ENCODE measurements at places on chromosomes 7 and 10.

DNA sequence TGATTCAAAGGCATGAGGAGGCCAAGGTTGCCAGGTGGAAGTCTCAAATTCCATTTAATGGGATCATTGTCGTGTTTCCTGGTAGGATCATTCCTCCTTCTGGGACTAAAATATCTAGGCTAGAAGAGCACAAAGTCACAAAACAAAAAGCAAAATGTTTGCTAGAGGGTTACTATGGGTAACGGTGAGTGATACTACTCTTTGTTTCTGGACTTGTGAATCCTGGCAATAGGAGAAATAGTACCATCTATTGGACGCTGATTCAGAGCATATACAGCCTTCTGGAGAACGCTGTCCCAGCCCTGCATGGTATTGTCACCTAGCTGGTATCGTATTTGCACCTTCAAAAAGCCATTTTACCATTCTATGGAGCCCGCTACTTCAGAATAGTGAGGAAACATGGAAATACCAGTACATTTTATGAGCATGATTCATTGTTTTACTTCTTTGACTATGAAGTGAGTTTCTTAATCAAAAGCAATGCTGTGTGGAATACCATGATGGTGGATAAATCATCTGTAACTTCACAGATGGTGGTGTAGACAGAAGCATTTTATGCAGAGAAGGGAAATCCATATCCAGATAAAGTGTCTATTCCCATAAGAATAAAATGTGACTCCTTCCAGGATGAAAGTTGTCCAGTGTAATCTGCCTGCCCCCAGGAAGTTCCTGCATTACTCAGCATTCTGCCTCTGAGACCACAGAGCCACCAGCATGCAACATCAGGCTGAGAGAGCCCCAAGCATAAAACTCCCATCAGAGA is 361.0 kb downstream of the ETV1 start:
- DNase-seq: no peak

DNA sequence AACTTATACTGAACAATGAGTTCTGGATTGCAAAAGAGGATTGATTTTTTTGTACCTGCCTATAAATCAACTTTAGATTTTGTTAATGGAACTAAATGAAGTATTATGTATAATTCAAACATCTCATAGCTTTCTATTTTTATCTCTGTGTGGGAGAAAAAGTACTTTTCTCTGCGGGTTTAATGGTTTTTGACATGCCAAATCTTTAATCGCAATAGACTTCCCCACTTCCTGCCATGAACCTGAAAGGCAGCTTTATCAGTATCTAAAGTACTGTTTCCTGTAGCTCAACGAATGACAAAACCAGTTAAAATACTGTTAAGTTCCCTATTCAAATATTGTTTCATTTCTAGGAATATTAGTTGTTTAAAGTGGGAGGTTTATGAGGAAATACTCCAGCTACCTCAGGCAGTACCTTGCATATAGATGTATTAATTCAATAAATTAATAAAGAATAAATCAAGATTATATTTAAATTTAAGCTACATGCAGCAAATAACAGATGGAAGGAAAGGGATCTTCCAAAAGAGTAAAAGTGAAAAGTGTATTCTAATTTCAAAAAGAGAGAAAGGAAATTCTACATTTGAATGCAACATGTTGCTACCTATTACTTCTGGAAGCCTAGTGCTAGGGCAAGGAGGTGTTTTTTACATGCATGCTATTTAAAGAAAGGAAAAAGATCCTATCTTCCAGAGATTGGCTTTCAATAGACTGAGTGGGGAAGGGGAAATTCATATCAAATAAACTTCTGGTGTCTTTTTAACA is 75.9 kb downstream of the SVOPL start:
- DNase-seq: no peak

- no peak for DNase-seq
These were observed 66.2 kb downstream of the WDR37 start for GRCh38 chr10:1122349-1122748.

DNA sequence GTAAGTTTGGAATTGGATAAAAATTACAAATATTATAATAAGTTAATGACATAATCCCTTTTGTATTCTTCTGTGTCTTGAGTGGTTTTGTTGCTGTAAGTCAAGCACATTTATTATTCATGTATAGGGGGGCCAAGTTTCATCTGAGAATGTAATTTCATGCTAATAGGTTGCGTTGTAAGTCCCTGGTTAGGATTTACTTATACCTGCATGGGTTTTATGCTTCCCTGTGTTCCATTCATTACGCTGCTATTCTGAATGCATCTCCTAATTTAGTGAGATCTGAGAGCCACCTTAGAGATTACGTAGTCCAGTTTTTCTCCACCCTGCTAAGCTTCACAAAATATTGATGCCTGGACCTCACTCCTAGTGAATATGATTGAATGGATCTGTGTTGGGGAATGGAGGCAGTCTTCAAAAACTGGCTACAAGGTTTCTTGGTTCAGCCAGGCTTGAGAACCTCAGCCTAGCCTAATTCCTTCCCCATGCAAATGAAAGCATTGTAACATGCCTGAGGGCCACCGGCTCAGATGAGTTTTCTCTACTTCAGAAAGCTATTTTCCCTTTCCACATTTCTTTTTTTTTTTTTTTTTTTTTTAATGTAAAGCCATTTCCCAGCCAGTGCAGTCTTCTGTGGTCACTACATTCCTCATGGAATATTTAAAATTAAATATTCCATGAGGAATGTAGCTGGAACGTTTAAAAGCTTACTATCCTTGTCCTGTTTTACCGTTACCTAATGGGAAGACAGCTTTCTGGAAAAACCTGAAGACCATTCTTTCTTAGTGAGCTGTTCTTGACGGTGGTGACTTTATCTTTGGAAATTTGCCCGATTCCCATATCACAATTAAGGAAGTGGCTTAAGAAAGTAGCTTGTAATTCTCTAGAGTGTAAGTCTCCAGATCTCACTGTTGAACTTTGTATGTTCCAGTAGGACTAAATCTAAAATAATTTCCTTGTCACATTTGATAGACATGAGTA is 16.0 kb downstream of the PAPSS2 start:
- no peak for DNase-seq

DNA sequence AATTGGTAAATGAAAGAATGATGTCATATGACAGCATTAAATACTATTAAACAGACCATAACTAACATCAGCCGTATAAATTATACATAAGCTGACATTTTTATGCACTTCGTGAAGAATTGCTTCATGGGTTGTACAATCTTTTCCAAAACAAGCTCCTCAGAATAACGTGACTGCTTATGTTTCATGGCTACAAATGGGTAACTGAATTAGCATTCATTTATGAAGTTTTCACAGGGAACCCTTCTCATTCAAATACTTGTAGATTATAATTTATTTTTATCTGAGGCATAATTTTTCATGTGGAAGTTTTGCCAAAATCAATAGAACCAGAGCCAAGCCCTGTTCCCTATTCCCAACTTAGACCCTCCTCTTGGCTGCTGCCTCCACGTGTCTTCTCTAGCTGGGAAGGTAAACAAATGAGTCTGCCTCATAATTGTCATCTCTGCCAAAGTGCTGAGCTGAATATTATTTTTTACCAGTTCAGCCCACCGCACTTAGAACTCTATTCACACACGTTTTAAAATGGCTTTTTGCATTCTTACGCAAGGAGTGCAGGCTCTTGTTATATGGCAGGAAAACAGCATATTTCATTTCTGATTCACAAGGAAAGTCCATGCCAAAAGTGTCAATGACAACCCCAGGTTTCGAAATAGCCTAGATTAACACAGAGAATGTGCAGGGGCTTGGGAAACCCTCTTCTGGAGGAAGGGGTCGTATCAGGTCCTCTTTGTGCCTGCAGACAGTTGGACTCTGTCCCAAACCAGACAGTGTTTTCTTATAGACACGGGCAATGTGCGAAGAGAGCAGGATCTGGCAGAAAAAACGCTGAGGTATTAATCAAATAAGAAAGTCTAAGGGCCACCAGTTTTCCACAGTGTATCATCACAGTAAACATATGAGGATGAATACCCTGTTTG is 370.7 kb upstream of the MGMT start:
- no peak for DNase-seq

- no peak for DNase-seq
These were observed 86.1 kb downstream of the LHPP start for GRCh38 chr10:124547647-124548168.

- DNase-seq: no peak
These were observed 367.1 kb downstream of the DPP6 start for GRCh38 chr7:154419344-154419743.

DNA sequence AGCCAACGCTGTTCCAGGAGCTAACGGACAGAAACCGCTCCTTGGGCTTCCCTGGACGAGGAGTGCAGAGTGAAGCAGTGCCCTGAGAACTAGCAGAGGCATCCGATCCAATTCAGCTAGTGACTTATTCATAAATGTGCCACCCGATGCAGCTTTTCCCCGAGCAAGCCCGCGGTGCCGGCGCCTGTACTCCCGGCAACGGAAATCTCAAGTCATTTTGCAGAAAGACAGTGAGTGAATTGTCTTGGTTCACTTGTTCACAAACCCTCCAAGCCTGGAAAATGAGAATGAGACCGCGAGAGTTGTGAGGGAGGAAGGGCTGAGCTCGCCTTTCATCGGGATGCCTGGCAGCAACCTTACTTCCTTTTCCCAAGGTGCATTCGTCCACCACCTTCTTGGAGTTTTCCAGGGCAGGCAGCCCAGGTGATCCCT is 87.5 kb downstream of the COBL start:
- DNase-seq: no peak

DNA sequence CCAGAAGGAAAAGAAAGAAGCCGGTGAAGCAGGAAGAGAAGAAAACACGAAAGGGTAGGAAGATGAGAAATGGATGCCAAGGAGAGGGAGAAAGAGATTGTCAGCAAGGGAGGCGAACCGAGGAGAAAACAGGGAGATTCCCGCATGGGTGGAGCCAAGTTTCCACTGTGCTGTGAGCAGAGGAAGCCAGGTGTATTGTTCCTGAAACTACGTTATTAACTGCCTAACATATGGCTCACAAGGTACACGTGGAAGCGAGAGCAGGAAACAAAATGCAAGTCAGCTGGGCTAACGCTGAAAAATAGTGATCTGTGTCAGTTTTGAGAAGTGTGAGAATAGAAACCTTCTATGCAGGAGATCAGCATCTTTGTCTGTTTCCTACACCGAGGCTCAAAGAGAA is 20.4 kb upstream of the HIPK2 start:
- no peak for DNase-seq

GRCh38 chr7:6496842-6497636 is 49.3 kb upstream of the DAGLB start:
- DNase-seq: no peak

GRCh38 chr7:595621-596010 is 76.0 kb upstream of the PDGFA start:
- no peak for DNase-seq

GRCh38 chr10:27526242-27526641 is 22.1 kb downstream of the RAB18 start:
- DNase-seq: no peak

DNA sequence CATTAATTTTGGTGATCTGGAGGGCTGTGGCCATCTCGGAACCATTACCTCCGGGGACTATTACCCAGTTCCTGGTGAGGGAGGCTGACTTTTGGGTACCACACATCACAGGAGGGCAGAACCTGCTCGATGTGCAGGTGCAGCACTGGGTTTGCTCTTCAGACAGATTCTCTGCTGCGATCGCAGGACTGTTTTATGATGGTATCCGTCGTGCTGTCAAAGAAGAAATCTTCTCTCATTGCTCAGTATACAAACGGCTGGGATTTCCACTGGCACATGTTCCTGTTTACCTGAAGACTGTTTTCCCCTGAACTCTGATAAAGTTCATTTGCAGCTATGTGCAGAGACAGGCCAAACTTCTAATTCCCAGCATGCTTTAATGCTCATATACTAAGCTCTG is 27.2 kb upstream of the SHH start:
- DNase-seq: no peak

DNA sequence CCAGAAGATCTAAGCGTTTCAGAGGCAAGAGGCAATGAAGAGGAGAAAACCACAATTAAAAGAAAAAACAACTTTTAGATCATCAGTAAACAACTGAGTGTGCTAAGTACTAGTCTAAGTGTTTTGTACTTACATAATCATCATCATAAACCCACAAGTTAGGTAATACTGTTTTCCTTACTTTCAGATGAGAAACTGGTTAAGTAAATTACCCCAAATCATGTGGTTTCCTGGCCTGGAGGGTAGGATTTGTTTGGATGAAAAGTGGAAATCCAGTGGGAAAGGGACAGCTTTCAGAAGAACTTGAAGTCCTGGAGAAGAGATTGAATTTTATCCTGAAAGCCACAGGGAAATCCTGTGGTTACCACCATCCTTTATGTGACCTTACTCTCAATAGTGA is 463.3 kb downstream of the LRMDA start:
- DNase-seq: no peak

DNA sequence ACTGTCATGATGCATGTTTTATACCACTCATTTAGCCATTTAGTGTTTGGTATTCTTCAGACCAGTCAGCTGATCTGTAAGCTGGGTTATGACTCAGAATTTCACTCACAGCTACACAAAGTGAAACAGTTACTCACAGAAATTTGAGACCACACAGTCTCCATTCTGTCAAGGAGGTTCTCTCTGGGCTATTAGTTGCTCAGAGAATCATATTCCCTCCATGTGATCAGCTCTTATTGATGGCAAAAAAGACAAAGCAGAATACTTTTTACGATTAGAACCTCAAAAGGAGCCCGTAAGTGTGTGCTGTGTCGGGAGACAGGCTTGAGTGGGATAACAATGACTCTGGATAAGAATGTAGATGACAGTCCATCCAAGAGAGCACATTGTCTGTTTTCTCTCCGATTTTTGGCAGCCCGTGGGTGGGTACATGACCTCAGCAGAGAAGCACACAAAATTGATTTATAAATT is 277.6 kb upstream of the SORCS1 start:
- no peak for DNase-seq

DNA sequence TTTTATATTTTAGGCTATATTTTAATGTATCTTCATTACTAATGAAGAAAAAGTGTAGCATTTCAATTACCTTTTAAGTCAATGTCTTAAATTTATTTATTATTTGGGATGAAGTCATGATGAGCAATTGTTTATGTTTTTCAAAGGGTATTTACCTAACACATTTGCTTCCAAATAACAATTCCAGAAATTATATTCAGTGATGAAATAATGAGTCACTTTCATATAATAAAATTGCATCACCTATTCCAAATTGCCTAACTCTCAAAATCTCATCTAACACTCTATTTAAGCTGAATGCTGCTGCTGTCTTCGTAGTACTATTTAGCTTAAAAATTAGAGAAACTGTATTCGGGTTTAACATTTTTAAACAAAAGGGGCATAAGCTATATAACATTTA is 97.7 kb downstream of the PRKG1 start:
- no peak for DNase-seq

GRCh38 chr7:143287339-143287934 is 714 bp upstream of the CASP2 start:
- no peak for DNase-seq
